AG10803 (cell line): ENCODE measurements at places on chromosomes 16 and 17.

DNA sequence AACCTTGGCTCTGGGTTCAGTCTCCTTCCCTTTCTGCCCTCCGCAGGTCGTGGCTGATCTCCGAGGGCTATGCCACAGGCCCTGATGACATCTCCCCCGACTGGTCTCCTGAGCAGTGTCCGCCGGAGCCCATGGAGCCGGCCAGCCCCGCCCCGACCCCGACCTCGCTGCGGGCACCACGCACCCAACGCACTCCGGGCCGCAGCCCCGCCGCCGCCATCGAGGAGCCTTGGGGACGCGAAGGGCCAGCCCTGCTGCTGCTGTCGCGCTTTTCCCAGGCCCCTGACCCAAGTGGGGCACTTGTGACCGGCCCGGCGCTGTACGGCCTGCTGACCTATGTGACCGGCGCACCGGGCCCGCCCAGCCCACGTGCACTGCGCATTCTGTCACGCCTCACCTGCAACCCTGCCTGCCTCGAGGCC, 5.1 kb downstream of the ARMC5 start:
- no peak for DNase-seq

GRCh38 chr16:56424404-56424764, 961 bp downstream of the AMFR start:
- DNase-seq: no peak

GRCh38 chr16:47309581-47310312, 151.1 kb downstream of the ITFG1 start:
- DNase-seq: no peak

- DNase-seq: no peak
These were observed 56.5 kb upstream of the CLEC18A start for GRCh38 chr16:69894676-69895075.

DNA sequence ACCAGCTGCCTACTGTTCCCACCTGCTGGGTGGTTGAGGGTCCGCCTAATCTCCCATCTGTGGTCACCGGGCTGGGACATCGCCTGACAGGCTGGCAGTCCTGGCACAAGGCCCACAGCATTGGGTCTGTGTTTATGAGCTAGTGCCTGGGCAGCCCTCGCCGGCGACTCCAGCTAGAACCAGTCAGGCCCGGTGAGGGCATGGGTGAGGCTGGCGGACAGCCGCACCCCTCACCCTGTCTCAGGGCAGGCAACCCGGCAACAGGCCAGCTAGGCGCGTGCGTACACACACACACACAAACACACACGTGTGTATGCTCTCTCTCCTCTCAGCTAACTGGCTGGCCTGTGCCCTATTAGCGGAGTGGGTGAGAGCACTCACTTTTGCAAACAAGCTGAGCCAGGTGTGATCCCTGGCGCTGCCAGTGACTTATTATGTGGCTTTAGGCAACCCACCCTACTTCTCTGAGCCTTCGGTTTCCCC, 10.4 kb downstream of the HSD11B2 start:
- no peak for DNase-seq

DNA sequence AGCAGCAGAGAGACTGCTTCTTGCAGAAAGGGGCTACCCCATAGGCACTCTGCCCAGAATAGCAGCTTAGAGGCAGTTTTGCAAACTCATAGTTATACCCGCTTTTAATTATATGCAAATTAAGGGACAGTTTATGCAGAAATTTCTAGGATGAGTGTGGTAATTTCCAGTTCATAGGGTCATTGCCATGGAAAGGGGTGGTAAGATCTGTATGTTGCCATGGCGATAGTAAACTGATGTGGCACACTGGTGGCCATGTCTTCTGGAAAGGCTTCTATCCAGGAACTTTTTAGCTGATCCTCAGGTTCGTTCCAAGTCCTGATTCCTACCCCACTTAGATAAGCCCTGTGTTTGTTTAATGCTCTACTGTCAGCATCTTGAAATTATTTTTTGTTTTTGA, 6.2 kb downstream of the STXBP4 start:
- DNase-seq: no peak

- DNase-seq: no peak
These were observed 17.7 kb downstream of the NUBP1 start for GRCh38 chr16:10761373-10761772.
